Hepatocyte (in vitro differentiated cells): ENCODE measurements at places on chromosomes 7 and 10. TPM values are rescaled to one million over a fixed set of nuclear protein-coding genes. Genes with fewer than 3 reads are reported as not detected.
A peak's percentile ranks its signal among the peaks of the same experiment; 100 is the strongest.

CFAP43 gene
- polyA plus RNA-seq = 0.57 and 0.66 TPM in 2 replicates

CWF19L1 gene
- 12.2 and 14.5 TPM in 2 replicates for polyA plus RNA-seq

DNA sequence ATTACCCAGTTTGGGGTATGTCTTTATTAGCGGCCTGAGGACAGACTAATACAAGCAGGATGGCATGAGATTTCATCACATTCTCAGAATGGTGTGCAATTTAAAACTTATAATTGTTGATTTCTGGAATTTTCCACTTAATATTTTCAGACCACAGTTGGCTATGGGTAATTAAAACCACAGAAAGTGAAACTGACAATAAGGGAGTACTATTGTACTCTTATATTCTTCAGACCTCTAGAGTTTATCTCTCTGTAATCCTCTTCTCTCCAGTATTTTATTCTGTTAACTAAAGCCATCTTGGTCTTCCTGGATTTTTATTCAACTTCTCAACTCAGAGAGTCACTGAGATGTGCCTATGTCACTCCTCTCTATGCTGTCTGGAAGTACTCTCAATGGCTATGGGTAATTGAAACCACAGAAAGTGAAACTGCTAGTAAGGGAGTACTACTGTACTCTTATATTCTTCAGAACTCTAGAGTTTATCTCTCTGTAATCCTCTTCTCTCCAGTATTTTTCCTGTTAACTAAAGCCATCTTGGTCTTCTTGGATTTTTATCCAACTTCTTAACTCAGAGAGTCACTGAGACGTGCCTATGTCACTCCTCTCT, 118.3 kb downstream of the PPP1R17 start:
- DNase-seq = no peak

DNA sequence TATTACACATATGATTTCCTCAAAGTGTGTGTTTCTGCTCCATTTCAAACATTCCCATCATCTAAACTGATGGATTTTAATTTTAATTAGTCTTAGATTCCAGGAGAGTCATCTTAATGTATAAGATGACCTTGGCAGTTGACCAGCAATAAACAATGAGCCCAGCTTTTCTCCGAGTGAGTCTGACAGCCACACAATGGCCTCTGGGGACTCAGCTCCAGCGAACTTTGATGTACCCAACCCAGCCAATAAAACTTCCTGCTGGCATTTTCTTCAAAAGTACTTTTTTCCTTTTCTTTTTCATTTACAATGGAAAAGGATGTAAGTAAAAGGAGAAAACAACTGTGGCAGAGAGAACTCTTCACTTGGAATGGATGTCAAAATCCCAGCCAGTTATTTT, 139.1 kb upstream of the CTBP2 start:
- DNase-seq = no peak

PILRA gene
- 1.1 and 3.0 TPM in 2 replicates for polyA plus RNA-seq

- DNase-seq = peak; percentile 62
These were observed 302.5 kb upstream of the GALNT17 start for GRCh38 chr7:70829221-70830059.

ZNF804B gene
- polyA plus RNA-seq = not detected in 2 replicates

BICC1 gene
- polyA plus RNA-seq = 5.8 and 7.2 TPM in 2 replicates

DNA sequence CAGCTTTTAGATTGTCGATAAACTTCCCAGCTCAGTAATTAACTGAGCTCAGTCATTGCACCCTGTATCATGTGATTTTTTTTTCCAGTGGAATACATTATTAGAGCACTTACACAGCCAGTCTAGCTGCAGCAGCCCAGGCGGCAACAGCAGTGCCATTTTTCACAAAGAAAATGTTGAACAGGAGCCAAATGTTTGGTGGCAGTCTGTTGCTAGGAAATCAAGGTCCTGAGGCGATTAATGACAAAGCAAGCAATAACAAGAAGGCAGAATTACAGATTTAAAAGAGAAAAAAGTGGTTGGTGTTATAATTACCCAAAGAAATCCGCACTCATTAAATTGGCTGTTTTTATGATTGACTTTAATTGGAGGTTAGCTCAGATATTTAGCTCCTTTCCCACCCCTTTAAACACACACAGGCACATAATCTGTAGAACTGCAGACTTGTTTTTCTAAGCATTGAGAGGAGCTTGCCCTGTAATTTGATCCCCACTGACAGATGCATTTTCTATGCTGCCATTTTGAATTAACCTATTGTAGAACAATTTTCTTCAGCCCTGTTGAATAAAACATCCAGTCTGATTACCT, 267.4 kb downstream of the ADK start:
- DNase-seq = peak; percentile 13

EPO gene
- polyA plus RNA-seq = 0.11 TPM in 1 of 2 replicates, not detected in the other

RPEL1 gene
- polyA plus RNA-seq = not detected in 2 replicates

DNA sequence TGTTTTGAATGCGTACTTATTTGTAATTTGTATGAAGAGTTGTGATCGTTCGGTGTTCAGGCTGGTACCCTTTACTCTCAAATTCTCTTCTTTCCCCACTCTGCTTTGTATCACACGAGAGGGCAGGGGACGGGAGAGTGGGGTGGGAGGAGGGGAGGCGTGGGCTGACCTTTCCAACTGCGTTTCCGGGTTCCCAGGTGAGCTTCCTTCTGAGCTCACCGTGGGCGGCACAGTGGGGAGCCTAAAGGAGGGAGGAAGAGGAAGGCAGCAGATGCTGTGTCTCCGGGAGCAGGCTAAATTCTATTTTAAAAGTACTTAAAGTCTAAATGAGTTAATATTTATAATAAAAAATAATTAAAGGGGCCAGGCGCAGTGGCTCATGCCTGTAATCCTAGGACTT, 7.4 kb upstream of the XRCC2 start:
- DNase-seq = no peak

GRCh38 chr7:102834999-102835398, 77.8 kb upstream of the LRRC17 start:
- DNase-seq = no peak

IGF2BP3 gene
- 28.9 and 31.1 TPM in 2 replicates for polyA plus RNA-seq

GRCh38 chr10:19904202-19904661, 88.0 kb downstream of the PLXDC2 start:
- no peak for DNase-seq

- DNase-seq = no peak
These were observed 1.9 kb upstream of the SORCS1 start for GRCh38 chr10:107166403-107166802.

ACBD7 gene
- polyA plus RNA-seq = 0.36 and 0.38 TPM in 2 replicates

DNA sequence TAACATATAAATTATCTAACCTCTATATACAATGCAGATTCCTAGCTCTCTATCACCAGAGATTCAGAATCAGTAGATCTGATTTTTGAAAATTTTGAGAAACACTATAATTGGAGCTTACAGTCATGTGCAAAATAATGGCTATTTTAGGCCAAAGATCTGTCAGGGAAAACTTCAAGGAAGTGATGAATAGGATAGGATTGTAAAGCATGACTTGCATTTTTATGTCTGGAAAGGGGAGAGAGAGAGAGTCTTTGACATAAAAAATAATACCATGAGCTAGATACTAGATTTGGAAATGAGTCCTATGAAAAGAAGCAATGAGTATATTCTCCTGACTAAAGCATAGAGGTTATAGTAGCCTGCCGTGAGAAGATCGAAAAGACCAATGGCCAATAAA, 181.1 kb downstream of the SDHAF3 start:
- no peak for DNase-seq

DNA sequence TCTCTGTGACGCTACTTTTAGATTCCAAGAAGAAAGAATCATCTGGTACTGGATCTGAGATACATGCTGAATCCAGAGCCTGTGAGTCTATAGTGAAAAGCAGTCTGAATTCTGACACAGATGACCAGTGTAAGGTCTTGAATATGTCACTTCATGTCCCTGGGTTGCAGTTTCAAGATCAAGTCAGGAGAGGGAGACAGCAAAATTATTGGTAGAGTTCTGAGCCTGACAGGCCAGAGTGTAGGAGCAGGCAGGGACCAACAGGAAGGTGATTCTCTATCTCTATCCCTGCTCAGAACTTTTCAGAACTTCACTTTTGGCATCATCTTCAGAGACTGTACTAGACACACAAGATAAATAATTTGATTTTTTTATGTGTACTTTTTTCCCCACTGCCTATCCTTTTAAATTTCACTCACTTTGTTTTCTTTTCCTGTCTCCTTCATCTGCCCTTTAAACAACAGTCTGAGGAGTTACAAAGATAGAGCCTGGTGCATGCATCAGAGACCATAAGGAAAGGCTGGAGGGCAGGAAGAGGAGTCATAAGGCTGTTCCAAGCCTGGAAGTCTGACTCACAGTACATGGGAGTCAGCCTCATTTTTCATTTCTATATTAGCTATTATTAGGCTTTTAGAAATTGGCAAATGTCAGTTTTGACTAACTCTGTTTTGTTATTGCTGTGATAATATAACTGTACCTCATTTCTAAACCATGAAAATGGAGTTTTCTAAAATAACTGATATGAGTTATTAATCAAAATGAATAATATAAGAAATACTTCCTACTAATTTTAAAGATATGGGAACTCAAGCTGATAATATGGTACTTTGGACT, 120.2 kb upstream of the TMEM229A start:
- peak; percentile 54 for DNase-seq

CYP3A5 gene
- 194 and 228 TPM in 2 replicates for polyA plus RNA-seq

DNA sequence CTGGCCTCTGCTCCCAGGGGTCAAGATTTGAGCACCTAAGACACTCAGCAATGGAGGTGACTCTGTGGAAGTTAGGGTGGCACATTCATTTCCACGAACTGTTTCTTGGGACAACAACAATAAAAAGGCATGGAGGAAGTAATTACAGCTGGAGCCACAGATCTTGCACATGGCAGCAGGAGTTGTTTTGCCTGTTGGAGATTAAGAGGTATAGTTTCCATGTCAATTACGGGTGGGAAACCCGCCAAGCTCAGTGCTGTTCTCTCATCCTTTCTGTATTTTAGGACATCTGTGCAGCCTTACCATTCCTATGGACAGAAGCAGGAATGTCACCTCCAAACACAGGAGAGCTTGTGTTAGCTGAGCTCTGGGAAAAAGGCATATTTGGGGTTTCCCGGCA, 201.2 kb downstream of the SNX10 start:
- DNase-seq = no peak
